GM23338 (cell line): ENCODE measurements at places on chromosomes 7 and 10. TPM values are rescaled to one million over a fixed set of nuclear protein-coding genes. Genes with fewer than 3 reads are reported as not detected.

- H3K36me3 ChIP-seq = no peaks in the 10 kb centered on the region
- no peak for DNase-seq
- no peak overlapping the region for H3K27ac ChIP-seq
- peaks cover 16% of the 10 kb centered on the region for H3K4me1 ChIP-seq
- H3K27me3 ChIP-seq = no peaks in the 10 kb centered on the region; the same call in 1 of the 2 replicates
- peak overlapping the region; percentile 22 for H3K4me3 ChIP-seq
Measured at GRCh38 chr10:123275136-123275564, 120.9 kb downstream of the BUB3 start.

GRCh38 chr10:112792487-112793201, 157.4 kb upstream of the TCF7L2 start:
- no peaks in the 10 kb centered on the region for H3K27me3 ChIP-seq
- H3K36me3 ChIP-seq = no peaks in the 10 kb centered on the region
- peaks cover 26% of the 10 kb centered on the region for H3K4me1 ChIP-seq
- H3K27ac ChIP-seq = peak overlapping the region; percentile 64
- no peak for DNase-seq

GRCh38 chr10:114408112-114408967, 4.0 kb upstream of the AFAP1L2 start:
- no peaks in the 10 kb centered on the region for H3K36me3 ChIP-seq
- no peak overlapping the region for H3K4me3 ChIP-seq
- peaks cover 34% of the 10 kb centered on the region for H3K27me3 ChIP-seq
- no peak overlapping the region for H3K27ac ChIP-seq
- peaks cover 14% of the 10 kb centered on the region for H3K4me1 ChIP-seq

GRCh38 chr10:116101616-116102315, 171.2 kb downstream of the GFRA1 start:
- no peaks in the 10 kb centered on the region for H3K36me3 ChIP-seq
- no peaks in the 10 kb centered on the region for H3K27me3 ChIP-seq
- no peak for DNase-seq
- H3K4me1 ChIP-seq = no peaks in the 10 kb centered on the region
- no peak overlapping the region for H3K27ac ChIP-seq
- H3K4me3 ChIP-seq = no peak overlapping the region

The FOXK1 gene
- 12.7 and 13.9 TPM in 2 replicates for total RNA-seq

DNA sequence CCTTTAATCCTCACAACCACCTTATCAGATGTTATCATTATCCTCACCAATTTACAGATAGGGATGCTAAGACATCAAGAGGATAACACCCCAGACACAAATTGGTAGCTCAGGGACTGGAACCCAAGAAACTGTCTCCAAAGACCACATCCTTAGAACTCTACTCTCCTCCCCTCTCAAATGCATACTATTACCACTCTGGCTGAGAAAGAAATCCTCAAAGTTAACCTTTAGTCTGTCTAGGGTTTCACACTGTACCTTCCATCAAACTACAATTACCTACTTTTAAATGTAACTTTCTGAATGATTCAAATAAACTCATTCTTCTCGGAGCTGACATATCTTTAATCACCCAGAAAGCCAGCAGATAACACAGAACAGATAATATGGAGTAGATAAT, 6.6 kb downstream of the EZH2 start:
- H3K27ac ChIP-seq = no peak overlapping the region
- no peak for DNase-seq
- peaks cover 3% of the 10 kb centered on the region for H3K27me3 ChIP-seq
- no peaks in the 10 kb centered on the region for H3K36me3 ChIP-seq

DNA sequence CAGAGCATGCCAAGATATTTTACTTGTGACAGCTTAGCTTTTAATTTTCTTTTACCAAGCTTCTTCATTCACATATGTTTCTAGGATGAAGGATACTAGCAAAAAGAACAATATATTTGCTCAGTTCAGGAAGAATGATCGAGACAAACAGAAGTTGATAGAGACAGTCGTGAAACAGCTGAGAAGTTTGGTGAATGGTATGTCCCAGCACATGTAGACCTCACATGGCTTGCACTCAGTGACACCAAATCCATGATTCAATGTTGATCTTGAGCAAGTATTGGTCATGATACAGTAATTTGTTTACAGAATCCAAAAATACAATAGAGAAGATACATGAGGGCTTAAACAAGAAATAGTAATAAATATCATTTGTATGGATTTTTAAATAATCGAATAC, 2.5 kb upstream of the CYP26C1 start:
- H3K27me3 ChIP-seq = peaks cover 66% of the 10 kb centered on the region
- H3K36me3 ChIP-seq = no peaks in the 10 kb centered on the region
- H3K4me1 ChIP-seq = peaks cover 46% of the 10 kb centered on the region
- no peak overlapping the region for H3K4me3 ChIP-seq
- no peak overlapping the region for H3K27ac ChIP-seq
- DNase-seq = no peak

GRCh38 chr7:75690121-75690523, 48.6 kb downstream of the HIP1 start:
- H3K4me3 ChIP-seq = no peak overlapping the region
- DNase-seq = no peak
- H3K27me3 ChIP-seq = no peaks in the 10 kb centered on the region
- H3K27ac ChIP-seq = no peak overlapping the region
- no peaks in the 10 kb centered on the region for H3K36me3 ChIP-seq

The NRCAM gene
- 3.5 and 6.8 TPM in 2 replicates for total RNA-seq

DNA sequence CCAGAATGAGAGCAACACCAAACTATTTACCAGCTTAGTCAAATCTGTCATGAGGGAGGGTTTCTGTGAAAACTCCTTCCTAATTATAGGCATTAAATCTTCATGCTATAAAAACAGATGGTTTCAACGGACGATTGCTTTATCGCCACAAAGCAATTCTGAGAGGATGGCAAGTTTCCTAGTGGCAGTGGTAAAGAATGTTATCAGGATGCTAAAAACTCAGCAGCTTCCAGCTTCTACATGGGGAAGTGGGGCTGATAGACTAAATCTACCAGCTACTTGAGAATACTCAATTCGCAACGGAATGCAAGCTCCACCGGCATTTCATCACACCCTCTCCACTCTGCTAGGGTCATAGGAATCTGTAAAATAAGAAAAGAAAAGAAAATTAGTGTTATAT, 41.8 kb downstream of the JCAD start:
- no peaks in the 10 kb centered on the region for H3K27me3 ChIP-seq
- DNase-seq = no peak
- H3K27ac ChIP-seq = no peak overlapping the region
- H3K4me3 ChIP-seq = no peak overlapping the region
- no peaks in the 10 kb centered on the region for H3K4me1 ChIP-seq

The WEE2 gene
- 0.16 TPM in 1 of 2 replicates, not detected in the other for total RNA-seq

The FRMD4A gene
- 18.3 and 20.1 TPM in 2 replicates for total RNA-seq

DNA sequence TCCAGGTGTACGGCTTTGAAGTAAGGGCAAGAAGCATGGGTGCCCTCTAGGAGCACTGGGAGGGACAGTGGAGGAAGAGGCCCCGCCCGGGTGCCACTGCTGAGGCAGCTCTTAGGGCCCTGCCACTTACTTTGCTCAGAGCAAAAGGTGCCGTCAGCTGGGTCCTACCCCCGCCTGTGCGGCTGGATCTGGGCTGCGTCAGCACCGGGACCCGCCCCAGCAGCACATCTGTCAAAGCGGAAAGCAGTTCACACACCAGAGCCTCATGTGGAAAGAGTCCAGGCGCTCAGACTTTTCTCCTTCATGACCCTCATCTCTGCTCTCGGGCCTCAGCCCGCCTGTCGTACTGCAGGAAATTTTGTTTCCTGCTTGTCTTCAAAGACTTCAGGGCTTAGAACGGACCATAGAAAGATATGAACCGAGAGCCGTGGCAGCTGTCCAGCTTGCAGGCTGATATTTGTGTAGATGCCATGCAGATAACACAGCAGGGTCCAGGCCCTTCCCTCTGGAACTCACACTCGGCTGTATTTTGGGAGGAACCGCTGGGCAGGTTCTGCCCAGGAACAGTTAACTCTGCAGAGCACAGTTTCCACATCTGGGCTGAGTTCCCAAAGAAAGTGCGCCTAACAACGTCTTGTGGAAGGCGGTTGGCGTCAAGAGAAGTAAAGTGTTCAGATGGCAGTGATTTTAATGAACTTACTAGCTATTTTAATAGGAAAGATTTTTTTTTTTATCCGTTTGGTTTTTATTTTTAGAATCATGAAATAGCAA, 44.3 kb upstream of the PRKAR1B start:
- H3K4me1 ChIP-seq = no peaks in the 10 kb centered on the region
- H3K36me3 ChIP-seq = peaks cover 6% of the 10 kb centered on the region; the same call in 1 of the 2 replicates
- DNase-seq = no peak
- no peaks in the 10 kb centered on the region for H3K27me3 ChIP-seq
- no peak overlapping the region for H3K4me3 ChIP-seq
- H3K27ac ChIP-seq = no peak overlapping the region

DNA sequence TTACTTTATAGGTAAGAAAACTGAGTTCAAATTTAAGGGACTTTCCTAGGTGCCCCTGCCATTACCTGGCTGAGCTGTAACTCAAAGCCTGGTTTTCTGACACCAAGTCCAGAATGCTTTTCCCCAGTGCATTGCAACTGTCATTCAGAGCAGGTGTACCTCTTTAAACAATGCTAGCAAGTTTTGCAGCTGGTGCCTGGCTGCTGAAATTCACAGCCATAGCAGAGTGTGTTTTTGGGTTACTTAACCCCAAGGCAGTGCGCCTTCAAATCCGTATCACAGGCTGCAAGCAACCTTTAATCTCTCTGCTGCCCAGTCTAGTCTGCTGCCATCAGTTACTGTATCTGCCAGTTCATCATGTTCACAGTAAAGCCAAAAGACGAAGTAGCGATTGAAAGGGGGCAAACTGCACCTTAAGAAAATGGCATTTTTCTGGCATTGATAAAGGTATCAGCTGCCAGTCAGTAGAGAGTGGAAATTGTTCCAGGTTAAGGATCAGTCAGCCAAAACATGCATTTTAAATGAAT, 265.4 kb downstream of the CSTF2T start:
- H3K27me3 ChIP-seq = no peaks in the 10 kb centered on the region
- H3K27ac ChIP-seq = no peak overlapping the region
- DNase-seq = no peak
- no peak overlapping the region for H3K4me3 ChIP-seq

The CHAT gene
- total RNA-seq = not detected in 2 replicates

The TMUB1 gene
- 37.1 and 61.1 TPM in 2 replicates for total RNA-seq

DNA sequence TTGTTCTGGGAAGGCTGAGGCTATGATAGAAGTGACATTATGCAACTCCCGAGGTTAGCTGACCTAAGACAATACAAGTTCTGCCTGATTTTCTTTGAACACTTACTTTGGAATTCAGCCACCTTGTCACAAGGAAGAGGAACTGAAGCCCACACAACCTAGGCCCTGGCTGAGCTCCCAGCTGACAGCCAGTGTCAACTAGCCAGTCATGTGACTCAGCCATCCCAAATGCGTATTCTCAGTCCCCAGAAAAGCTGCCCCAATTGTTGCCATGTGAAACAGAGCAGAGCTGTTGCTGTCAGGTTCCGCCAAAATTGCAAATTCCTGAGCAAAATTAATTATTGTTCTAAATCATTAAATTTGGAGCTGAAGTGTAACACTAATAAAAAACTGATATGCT, 1010.0 kb downstream of the XPNPEP1 start:
- H3K27ac ChIP-seq = no peak overlapping the region
- no peak overlapping the region for H3K4me3 ChIP-seq
- no peaks in the 10 kb centered on the region; the same call in 1 of the 2 replicates for H3K4me1 ChIP-seq
- peak; percentile 35 for DNase-seq

- no peaks in the 10 kb centered on the region for H3K36me3 ChIP-seq
- no peak overlapping the region for H3K27ac ChIP-seq
- no peaks in the 10 kb centered on the region for H3K4me1 ChIP-seq
- DNase-seq = no peak
Measured at GRCh38 chr10:133117688-133118071, 30.0 kb downstream of the ADGRA1 start.
